Vagina (tissue), 2 donors: ENCODE measurements at places on chromosomes 6 and 20. TPM values are rescaled to one million over a fixed set of nuclear protein-coding genes. Genes with fewer than 3 reads are reported as not detected.
A peak's percentile ranks its signal among the peaks of the same experiment; 100 is the strongest.

DNA sequence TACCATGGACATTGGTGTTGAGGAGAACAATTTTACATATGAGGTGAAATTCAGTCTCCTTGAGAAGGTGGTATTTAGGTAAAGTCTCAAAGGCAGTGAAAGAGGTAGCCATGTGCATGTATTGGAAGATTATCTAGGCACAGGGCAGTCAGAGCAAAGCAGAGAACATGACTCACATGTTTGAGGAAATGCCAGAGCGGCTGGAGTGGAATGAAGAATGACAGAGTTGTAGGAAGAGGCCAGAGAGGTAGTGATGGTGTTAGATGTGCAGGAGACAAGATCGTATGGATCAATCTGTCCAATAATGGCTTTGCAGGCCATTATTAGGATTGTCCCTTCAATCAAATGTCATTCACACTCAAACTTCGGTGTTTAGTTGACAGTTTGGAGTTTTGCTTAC, 449.4 kb upstream of the PTCHD4 start:
- no peak for DNase-seq
- no peaks in the 10 kb centered on the region for H3K4me1 ChIP-seq
- H3K36me3 ChIP-seq, result no peaks in the 10 kb centered on the region
- no peak overlapping the region for H3K27ac ChIP-seq

- no peaks in the 10 kb centered on the region for H3K4me1 ChIP-seq
- no peak overlapping the region for H3K4me3 ChIP-seq
- H3K36me3 ChIP-seq, result no peaks in the 10 kb centered on the region
- H3K27me3 ChIP-seq, result no peaks in the 10 kb centered on the region
Observed at GRCh38 chr20:61234224-61234890, 17.7 kb upstream of the CDH4 start.

MICA gene
- total RNA-seq, result 19.9 TPM

DNA sequence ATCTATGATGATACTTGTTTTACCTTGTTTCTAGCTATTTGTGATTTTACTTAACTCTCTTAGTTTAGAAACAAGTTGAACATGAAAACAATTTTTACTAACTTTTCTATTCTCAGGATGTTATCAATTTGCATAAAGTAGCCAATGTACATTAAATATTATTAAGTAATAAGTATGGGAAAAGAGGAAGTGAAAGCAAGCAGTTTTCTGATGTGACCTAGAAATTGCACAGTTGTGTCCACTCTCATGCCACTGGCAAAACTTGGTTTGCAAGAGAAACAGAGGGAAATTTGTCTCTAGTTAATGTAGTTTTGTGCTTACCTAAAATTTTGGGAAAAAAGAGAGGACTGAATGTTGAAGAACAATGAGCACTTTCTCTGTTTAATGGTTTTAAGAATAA, 19.2 kb upstream of the TSPYL1 start:
- DNase-seq, result no peak
- H3K36me3 ChIP-seq, result peaks cover 5% of the 10 kb centered on the region
- H3K4me3 ChIP-seq, result no peak overlapping the region

- DNase-seq, result no peak
- H3K4me1 ChIP-seq, result no peaks in the 10 kb centered on the region
- H3K27ac ChIP-seq, result no peak overlapping the region
- H3K27me3 ChIP-seq, result no peaks in the 10 kb centered on the region
- H3K4me3 ChIP-seq, result no peak overlapping the region
Observed at GRCh38 chr6:108904741-108905140, 56.5 kb downstream of the ARMC2 start.

DNA sequence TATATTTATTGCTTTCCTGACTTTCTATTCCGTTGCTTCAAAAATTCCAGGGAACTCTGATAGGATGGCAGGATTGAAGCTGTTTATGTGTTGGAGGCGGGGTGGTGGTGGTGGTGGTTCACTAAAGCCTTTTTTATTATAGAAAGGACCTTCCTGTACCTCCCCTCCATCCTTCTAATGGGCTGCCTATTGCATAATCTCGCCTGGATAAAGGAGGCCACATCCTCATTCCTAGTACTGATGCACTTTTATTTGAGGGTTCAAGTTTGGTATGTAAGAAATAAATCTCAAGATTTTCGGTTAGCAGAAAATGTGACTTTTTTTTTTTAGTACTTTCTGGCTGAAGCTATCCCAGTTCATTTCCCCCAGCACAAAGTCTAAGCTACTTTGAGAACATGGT, 18.7 kb upstream of the CTAGE9 start:
- H3K27ac ChIP-seq, result no peak overlapping the region
- H3K27me3 ChIP-seq, result no peaks in the 10 kb centered on the region
- H3K4me3 ChIP-seq, result no peak overlapping the region

- no peaks in the 10 kb centered on the region for H3K4me1 ChIP-seq
- no peak for DNase-seq
- H3K4me3 ChIP-seq, result no peak overlapping the region
- no peaks in the 10 kb centered on the region for H3K36me3 ChIP-seq
- H3K27ac ChIP-seq, result no peak overlapping the region
- no peaks in the 10 kb centered on the region for H3K27me3 ChIP-seq
Observed at GRCh38 chr6:85033547-85033946, 269.1 kb upstream of the TBX18 start.

GRCh38 chr6:170229851-170230519, 60.9 kb downstream of the DLL1 start:
- no peaks in the 10 kb centered on the region for H3K27me3 ChIP-seq
- H3K27ac ChIP-seq, result no peak overlapping the region
- no peak overlapping the region for H3K4me3 ChIP-seq
- no peaks in the 10 kb centered on the region for H3K36me3 ChIP-seq
- no peak for DNase-seq

GRCh38 chr20:24672886-24673677, 203.7 kb downstream of the SYNDIG1 start:
- no peaks in the 10 kb centered on the region for H3K36me3 ChIP-seq
- H3K4me3 ChIP-seq, result no peak overlapping the region
- no peak for DNase-seq
- H3K27ac ChIP-seq, result no peak overlapping the region

RSPO4 gene
- total RNA-seq, result not detected

- no peak overlapping the region for H3K4me3 ChIP-seq
- H3K4me1 ChIP-seq, result peaks cover 8% of the 10 kb centered on the region
- DNase-seq, result no peak
- H3K27me3 ChIP-seq, result no peaks in the 10 kb centered on the region
- no peak overlapping the region for H3K27ac ChIP-seq
Observed at GRCh38 chr6:150254770-150255169, 111.9 kb downstream of the PPP1R14C start.

- H3K27me3 ChIP-seq, result no peaks in the 10 kb centered on the region
- H3K4me3 ChIP-seq, result no peak overlapping the region
- H3K36me3 ChIP-seq, result no peaks in the 10 kb centered on the region
Observed at GRCh38 chr6:161261325-161261724, 12.5 kb downstream of the AGPAT4 start.

- no peaks in the 10 kb centered on the region for H3K27me3 ChIP-seq
- no peak overlapping the region for H3K27ac ChIP-seq
- H3K36me3 ChIP-seq, result no peaks in the 10 kb centered on the region
- H3K4me3 ChIP-seq, result no peak overlapping the region
- no peaks in the 10 kb centered on the region for H3K4me1 ChIP-seq
Observed at GRCh38 chr20:59086923-59087322, 44.3 kb upstream of the PRELID3B start.

GRCh38 chr20:50017576-50018248, 34.9 kb downstream of the SNAI1 start:
- H3K4me1 ChIP-seq, result peaks cover 26% of the 10 kb centered on the region
- no peak overlapping the region for H3K27ac ChIP-seq
- DNase-seq, result no peak

DNA sequence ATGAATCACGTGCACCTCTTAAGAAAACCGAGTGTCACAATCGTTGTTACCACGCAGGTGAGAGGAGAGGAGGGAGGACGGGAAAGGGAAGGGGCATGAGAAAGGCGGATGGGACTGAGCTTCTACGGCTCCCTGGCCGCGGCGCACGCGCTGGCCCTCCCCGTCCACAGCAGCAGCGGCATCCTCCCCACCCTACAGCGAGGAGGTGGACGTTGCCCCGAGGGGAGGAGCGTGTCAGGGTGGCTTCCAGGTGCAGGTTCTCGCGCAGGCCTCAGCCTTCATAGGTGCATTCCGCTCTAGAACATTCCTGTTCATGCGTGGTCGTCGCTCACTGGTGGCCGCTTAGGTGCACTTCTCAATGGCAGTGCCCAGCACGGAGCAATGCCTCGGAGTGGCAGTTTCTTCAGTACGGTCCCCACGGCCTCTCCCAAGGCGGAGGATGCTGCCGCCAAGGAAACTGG, 29.7 kb upstream of the AFDN start:
- H3K4me3 ChIP-seq, result peak overlapping the region; percentile 29
- H3K4me1 ChIP-seq, result peaks cover 6% of the 10 kb centered on the region
- H3K27ac ChIP-seq, result no peak overlapping the region
- no peaks in the 10 kb centered on the region for H3K36me3 ChIP-seq
- H3K27me3 ChIP-seq, result no peaks in the 10 kb centered on the region
- DNase-seq, result no peak

- H3K36me3 ChIP-seq, result no peaks in the 10 kb centered on the region
- H3K4me1 ChIP-seq, result peaks cover 37% of the 10 kb centered on the region
- H3K4me3 ChIP-seq, result no peak overlapping the region
- H3K27me3 ChIP-seq, result no peaks in the 10 kb centered on the region
- no peak for DNase-seq
Observed at GRCh38 chr6:3806169-3806922, 42.8 kb upstream of the FAM50B start.

MOXD1 gene
- total RNA-seq, result 16.0 TPM

DNA sequence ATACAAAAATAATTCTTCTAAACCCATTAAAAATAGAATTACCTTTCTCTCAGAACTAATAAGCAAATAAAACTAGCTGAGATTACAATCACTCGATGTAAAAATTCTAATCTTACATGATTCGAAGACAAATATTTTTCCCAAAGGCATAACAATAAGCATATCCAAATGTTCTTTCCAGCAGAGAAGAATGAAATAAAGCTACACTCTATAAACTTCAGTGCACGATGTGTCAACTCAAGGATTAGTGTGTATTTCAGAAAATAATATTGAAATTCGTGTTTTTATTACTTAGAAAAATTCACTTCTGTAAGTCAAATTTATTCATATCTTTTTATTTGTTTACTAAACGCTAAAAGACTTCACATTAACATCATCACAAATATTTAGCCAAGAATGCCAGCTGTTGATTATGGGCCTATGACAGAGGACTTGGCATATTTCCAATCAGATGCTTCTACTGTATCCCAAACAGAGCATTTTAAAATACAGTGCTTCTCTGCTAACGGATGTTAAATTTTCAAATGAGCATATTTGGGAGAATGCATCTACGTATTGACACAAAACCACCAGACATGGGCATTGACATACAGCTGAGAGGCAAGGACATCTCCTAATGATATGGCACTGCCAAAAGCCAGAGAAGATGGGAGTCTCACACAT, 54.7 kb upstream of the PDE7B start:
- no peaks in the 10 kb centered on the region for H3K27me3 ChIP-seq
- H3K4me3 ChIP-seq, result no peak overlapping the region
- DNase-seq, result no peak
- no peaks in the 10 kb centered on the region for H3K36me3 ChIP-seq

- H3K27ac ChIP-seq, result no peak overlapping the region
- peak overlapping the region; percentile 7 for H3K4me3 ChIP-seq
- H3K4me1 ChIP-seq, result no peaks in the 10 kb centered on the region
Observed at GRCh38 chr6:27605401-27606342, 132.8 kb upstream of the ZNF184 start.

DNA sequence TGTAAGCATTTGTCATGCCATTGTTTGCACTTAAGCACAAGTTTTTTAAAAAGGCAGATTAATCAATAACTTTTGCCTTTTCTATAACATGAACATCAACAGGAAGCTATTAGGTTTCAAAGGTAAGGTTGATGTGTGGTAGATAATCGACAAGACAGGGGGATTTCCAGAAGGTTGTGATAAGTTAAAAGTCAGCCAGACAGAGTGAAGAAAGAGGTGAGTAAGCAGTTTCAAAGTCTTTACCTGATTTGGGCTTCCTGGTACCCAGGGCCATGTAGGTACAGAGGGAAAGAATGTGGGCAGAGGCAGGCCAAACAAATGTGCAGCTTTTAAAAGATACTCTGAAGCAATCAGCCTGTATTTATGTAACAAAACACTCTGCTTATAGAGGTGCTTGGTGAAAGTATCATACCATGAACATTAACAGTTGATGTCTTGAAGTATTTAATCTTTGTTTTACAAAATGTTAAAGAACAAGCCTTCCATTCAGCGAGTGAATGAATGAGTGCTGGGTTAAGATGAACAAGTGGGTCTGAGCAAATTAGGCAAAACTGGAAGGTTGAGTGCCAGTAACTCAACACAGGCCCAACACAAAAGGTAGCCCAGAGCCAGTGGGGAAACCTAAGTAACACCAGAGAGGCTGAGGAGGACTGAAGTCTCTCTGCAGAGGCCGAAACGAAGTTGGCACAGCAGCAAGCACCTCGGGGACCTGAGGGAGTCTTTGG, 60.2 kb downstream of the LRRC1 start:
- no peak overlapping the region for H3K4me3 ChIP-seq
- H3K27ac ChIP-seq, result no peak overlapping the region
- DNase-seq, result no peak
- H3K36me3 ChIP-seq, result no peaks in the 10 kb centered on the region

DNA sequence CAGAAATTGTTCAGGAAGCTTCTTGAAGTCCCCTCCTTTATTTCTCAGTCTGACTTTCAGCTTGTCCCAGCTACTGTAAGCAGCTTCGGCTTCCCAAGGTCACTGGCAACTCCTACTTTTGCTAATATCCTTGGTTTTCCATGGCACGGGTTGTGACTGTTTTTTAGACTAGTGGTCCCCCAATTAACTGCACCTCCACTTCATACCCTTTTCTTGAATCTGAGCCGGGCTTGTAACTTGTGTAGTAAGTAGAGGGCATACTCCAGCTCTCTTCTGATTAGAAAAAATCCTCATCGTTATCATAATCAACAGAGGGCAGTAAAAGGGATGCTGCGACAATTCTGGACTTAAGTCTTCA, 162.3 kb upstream of the TNFAIP3 start:
- no peak for DNase-seq
- H3K4me3 ChIP-seq, result no peak overlapping the region
- H3K27ac ChIP-seq, result no peak overlapping the region
- H3K36me3 ChIP-seq, result no peaks in the 10 kb centered on the region
- no peaks in the 10 kb centered on the region for H3K27me3 ChIP-seq
